Memory B cell (primary cell): ENCODE measurements at places on chromosomes 6 and 20.

- DNase-seq = no peak
These were observed 92.0 kb downstream of the ATXN1 start for GRCh38 chr6:16669227-16669626.

DNA sequence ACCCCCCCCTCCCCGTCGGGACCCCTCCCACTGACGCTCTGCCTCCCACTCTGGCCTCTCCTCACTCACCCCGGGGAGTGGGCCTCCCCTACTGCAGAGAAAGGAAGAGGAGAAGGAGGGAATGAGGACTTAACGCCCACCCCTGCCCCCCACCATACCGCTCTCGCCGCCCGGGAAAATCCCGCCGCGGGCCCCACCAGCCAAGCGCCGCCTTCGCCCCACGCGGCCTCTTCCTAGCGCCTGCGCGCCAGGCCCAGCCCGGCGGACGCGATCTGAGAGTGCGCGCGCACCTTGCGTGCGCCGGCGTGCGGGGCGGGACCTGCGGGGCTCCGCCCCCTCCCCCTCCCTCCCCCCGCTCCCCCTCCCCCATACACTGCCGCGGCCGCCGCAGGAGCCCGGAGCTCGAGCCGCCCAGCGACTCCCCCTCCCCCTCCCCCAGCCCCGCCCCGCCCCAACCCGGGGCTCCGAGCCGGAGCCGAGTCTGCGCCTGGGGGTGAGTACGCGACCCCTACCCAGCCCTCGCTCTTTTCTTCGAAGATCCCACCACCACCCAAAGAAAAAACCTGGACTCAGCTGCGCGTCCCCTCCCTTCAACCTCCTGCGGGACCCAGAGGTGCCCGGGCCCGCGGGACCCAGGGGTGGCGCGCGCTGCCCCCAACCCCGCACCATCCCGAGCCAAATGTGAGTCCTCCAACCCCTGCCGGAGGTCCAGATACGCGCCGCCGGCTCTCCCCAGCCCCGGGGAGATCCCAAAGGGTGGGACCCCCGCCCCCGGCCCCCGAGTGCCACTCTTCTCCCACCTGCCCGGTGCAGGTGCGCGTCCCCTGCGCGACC lies at the start of the genes MRPL14 and TMEM63B:
TSS of gene MRPL14 (minus strand) at position 267 of the 834 bp plus-strand sequence. CDS start 10,841 bp downstream, outside the sequence.
TSS of gene TMEM63B (plus strand) at position 369 of the 834 bp plus-strand sequence. CDS start 7,031 bp downstream, outside the sequence.
- peak; percentile 87 for DNase-seq

- DNase-seq = no peak
These were observed 256.8 kb downstream of the SYNE1 start for GRCh38 chr6:152380351-152380767.

DNA sequence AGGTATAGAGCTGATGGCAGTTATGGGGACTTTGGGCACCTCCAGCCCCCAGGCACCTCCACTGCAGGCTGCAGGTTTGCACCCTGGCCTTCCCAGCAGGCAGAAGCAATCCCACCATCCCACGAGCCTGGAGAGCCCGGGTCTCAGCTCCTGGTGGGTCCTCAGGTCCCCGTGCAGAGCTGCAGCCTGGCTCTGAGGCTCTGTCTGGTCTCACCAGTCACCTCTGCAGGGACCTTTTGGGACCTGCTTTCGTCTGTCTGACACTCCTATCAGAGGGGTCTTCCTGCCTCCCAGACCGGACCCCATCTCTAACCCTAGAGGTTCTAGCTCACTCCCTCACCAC lies 41.9 kb downstream of the FGD2 start:
- no peak for DNase-seq

- no peak for DNase-seq
These were observed 82.6 kb upstream of the BMP5 start for GRCh38 chr6:55957961-55958422.

- no peak for DNase-seq
These were observed 9.9 kb downstream of the GRIK2 start for GRCh38 chr6:101403216-101403945.

- no peak for DNase-seq
These were observed 34.7 kb upstream of the ADGRF4 start for GRCh38 chr6:47663462-47664216.

- DNase-seq = no peak
These were observed at the start of gene ADIG for GRCh38 chr20:38581013-38581412. Gene ADIG, plus strand, starts transcription at chr20:38581197. Its CDS starts 54 bp downstream, at chr20:38581251.

DNA sequence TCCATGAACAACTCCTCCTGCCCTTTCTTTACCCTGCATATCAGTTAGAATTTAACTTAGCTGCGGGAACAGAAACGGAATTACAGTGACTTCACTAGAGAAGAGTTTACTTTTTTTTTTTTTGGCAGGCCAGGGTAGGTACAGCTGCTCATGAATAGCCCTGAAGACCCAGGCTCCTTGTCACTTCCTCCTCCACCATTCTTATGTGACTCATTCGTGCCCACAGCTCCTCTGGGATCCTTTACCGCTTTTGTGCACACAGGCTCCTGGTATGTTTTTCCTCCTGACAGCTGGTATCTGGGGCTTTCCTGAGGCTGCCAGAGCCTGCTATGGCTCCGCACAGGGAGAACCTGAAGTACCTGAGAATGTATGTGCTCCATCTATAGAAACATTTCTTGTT lies 3.9 kb upstream of the KCNS1 start:
- DNase-seq = no peak

- DNase-seq = no peak
These were observed 209.0 kb downstream of the THBS2 start for GRCh38 chr6:169044381-169045230.

DNA sequence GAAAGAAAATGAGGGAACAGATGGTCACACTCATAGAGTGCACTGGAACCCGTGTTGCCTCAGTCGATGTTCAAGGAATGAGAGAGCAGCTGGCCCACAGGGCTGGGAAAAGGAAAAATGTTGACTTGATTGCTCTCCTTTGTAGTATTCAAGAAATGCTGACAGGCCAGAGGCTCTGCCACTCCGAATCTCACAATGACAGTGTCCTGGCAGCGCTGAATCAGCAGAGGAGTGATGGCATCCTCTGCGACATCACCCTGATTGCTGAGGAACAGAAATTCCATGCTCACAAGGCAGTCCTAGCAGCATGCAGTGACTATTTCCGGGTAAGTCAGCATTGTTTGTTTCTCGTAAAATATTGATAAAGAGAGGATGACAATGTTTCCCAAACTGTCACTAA lies 51.3 kb downstream of the KLHL32 start:
- no peak for DNase-seq

DNA sequence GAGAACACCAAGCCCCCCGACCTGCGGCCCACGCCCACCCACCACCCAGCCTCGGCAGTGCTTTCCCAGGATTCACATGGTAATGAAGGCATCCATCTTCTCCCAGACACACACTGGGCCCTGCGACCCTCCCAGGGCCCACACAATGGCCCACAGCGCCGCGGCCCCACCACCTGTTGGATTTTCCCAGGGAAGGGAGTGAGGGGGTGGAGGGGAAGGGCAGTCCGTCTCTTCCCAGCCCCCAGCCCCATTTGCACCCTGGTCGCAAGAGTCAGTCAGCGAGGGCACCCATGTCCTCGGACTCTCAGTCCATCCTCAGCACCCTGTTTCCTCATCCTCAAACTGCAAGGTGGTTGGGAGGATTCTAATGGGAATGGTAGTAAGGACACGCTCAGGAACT lies 23.7 kb upstream of the ID1 start:
- no peak for DNase-seq

DNA sequence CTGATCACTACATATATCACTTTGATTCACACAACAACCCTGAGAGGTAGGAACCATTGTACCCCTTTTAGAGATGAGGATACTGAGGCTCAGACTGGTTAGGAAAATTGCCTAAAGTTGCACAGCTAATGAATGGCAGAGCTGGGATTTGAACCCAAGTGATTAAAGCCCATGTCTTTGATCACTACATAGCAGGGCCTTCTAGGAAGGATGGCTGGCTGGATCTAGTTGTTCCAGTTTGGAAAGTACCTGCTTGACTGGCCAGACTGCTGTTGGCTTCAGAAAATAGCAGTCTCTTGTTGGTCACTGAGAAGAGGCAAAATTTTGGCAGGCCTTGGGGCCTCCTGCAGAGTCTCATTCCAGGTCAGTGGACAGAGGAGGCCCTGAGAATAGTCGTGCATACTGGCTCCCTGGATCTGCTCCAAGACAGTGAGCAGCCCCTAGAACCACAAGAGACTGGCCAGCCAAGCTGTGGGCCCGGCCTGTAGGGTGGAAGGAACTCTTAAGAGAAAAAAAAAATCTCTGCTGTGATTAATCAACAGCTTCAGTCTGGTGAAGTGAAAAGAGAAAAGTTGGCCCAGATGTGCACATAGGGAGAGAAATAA lies 17.5 kb downstream of the PPARD start:
- no peak for DNase-seq

- no peak for DNase-seq
These were observed 204.1 kb downstream of the PTPRT start for GRCh38 chr20:42985628-42986027.

- no peak for DNase-seq
These were observed 538 bp downstream of the FERMT1 start for GRCh38 chr20:6122111-6122872.

DNA sequence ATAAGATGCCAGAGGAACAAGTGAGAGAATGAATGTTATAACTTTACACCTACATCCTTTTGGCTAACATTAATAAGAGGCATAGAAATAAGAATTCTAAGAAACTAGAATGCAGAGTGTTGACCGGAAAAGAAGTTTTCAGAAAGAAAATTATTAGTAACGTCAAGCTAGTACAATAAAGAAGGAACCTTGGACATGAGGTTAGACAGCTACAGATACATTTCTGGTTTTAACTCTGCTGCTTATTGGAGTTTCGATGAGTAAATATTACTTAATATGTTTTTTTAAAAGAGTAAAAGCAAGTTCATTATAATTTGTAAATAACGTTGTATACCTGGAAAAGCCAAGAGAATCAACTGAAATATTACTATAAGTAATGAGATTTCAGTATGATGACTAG lies 22.7 kb downstream of the TAB2 start:
- no peak for DNase-seq

DNA sequence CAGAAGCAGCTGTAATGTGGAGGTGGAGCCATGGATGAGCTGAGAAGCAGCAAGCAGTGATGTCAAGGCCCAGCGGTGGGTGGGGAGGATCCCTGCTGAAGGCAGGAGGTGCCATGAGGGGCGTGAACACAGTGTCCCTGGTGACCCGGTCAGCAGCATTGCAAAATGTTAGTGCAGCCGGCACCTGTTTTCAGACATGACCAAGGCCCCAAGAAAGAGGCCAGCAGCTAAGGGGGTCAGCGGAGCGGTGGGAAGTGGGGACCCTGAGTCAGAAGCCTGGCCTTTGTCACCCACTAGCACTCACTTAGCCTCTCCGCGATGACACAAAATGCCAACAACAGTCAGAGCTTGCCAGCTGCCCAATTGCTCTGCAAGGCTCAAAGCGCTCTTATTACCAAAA lies 51.9 kb downstream of the TMEM242 start:
- no peak for DNase-seq

GRCh38 chr6:151616600-151616999 lies 122.8 kb downstream of the CCDC170 start:
- no peak for DNase-seq

GRCh38 chr20:63309261-63310071 lies 16.5 kb downstream of the COL20A1 start:
- no peak for DNase-seq

DNA sequence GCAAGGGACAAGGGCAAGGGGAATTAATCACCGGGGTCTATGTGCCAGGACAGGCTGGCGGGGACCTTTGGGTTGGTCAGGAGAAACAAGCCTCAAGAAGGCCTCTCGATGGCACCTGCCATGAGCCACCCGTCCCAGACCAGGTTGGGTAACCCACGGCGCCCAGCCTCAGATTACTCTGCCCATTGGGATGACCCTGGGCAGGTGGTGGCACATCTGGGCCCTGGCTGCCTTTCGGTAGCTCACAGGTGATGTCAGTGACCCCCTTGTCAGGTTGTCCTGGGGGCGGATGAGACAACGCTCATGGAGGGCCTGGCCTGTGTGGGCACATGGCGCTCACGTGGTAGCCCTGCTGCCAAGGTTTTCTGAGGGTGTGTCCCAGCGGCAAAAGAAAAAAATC lies 152.2 kb downstream of the SYCP2 start:
- no peak for DNase-seq

- DNase-seq = no peak
These were observed 79.8 kb upstream of the OPRM1 start for GRCh38 chr6:153959276-153959675.

GRCh38 chr6:159862103-159862502 lies 28.7 kb upstream of the MAS1 start:
- DNase-seq = no peak

GRCh38 chr20:18943542-18943941 lies 130.0 kb downstream of the SCP2D1 start:
- DNase-seq = no peak

GRCh38 chr6:158048589-158048988 lies 66.9 kb downstream of the SYNJ2 start:
- DNase-seq = no peak

GRCh38 chr20:37936451-37936850 lies 33.5 kb downstream of the VSTM2L start:
- no peak for DNase-seq

DNA sequence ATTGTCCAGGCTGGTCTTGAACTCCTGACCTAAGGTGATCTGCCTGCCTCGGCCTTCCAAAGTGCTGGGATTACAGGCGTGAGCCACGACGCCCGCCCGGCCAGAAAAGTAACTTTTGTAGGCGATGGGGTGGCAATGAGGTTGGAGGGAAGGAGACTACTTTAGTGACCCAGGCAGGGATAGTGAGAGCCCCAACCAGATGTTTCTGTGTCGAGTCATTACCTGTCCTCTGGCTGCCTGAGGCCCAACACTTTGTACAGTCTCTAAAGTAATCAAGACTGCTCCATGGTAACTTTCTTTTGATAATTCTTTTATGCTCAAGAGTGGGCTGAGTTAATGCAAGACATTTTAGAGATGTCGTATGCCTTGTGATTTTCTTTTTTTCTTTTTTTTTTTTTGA lies 6.8 kb downstream of the SASH1 start:
- no peak for DNase-seq

GRCh38 chr6:101395345-101395744 lies 1.8 kb downstream of the GRIK2 start:
- DNase-seq = no peak
